ENCODE measurements at places on chromosomes 1 and 21.

DNA sequence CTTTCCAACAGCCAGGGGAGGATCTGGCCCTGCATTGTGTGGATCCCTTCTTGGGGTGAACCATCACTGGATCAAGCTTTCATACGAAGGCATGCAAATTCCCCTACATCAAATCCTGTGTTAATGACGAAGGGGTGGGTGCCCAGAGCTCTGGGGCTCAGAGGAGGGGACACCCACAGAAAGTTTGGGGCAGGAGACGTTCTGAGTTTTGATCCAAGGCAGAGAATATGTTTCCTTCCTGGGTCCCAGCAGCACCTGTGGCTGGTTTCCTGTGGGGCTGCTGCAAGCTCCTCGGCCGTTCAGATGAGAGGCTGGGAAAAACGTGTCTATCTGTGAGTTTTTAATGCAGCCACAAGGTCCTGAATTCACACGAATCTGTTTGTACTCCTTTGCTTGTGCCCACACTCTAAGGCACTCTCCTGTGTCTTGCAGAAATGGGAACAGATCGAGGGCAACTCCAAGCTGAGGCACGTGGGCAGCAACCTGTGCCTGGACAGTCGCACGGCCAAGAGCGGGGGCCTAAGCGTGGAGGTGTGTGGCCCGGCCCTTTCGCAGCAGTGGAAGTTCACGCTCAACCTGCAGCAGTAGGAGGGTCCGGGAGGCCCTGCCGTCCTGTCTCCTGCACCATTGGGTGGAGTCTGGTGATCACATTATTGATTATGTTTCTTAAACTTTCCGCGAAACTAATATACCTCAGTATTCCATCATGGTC, 147.1 kb downstream of the PGBD5 start:
- DNase-seq: no peak
- H3K27ac ChIP-seq: peak overlapping the region; percentile 26
- H3K27me3 ChIP-seq: no peaks in the 10 kb centered on the region
- no peaks in the 10 kb centered on the region for H3K36me3 ChIP-seq
- no peak overlapping the region for H3K4me3 ChIP-seq

- no peaks in the 10 kb centered on the region for H3K4me1 ChIP-seq
- no peaks in the 10 kb centered on the region for H3K36me3 ChIP-seq
- peaks cover 4% of the 10 kb centered on the region for H3K27me3 ChIP-seq
- no peak overlapping the region for H3K27ac ChIP-seq
- DNase-seq: no peak
- H3K4me3 ChIP-seq: peak overlapping the region; percentile 65
These were observed 356.1 kb downstream of the LMO4 start for GRCh38 chr1:87684713-87685205.

DNA sequence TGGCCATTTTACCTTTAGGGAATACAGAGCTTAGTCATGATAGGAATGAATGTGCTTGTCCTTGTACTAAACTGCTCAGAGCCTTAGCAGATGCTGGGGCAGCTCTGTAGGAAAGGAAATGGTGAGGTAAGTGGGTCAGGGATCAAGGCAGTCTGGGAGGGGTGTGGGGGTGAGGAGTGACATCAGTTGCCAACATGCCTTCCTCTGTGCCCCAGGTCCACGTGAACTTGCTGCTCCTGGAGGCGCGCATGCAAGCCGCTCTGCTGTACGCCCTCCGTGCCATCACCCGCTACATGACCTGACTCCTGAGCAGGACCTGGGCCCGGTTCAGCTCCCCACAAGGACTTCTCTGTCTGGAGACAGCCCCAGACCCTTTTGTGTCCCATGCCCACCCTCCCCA, 21.2 kb downstream of the SESN2 start:
- peaks cover 11% of the 10 kb centered on the region for H3K4me1 ChIP-seq
- no peaks in the 10 kb centered on the region for H3K27me3 ChIP-seq
- no peak overlapping the region for H3K4me3 ChIP-seq
- peaks cover 47% of the 10 kb centered on the region for H3K36me3 ChIP-seq

DNA sequence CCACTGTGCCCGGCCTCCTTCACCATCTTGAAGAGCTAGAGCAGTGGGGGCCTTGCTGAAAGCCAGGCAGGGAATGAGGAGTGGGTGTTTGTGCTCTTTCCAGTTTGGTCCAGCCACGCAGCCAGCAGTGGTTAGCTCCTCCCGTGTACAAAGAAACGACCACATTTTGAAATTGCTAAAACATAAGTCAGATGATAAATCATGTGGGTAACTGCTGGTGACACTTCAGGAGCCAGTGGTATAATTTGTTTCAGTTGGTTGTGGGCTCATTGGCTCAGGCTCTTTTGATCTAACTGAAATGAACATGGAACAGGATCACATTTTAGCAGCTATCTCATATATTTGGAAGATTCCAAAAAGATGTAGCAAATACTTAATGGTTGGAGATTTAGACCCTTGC, 87.6 kb downstream of the MTR start:
- no peaks in the 10 kb centered on the region for H3K27me3 ChIP-seq
- H3K36me3 ChIP-seq: peaks cover 21% of the 10 kb centered on the region
- H3K4me3 ChIP-seq: no peak overlapping the region
- no peak overlapping the region for H3K27ac ChIP-seq
- no peak for DNase-seq

GRCh38 chr1:18088077-18088594, 19.5 kb upstream of the IGSF21 start:
- H3K36me3 ChIP-seq: no peaks in the 10 kb centered on the region
- H3K27ac ChIP-seq: no peak overlapping the region
- H3K27me3 ChIP-seq: no peaks in the 10 kb centered on the region
- no peak overlapping the region for H3K4me3 ChIP-seq
- H3K4me1 ChIP-seq: no peaks in the 10 kb centered on the region

- H3K4me1 ChIP-seq: no peaks in the 10 kb centered on the region
- H3K27me3 ChIP-seq: no peaks in the 10 kb centered on the region
- H3K27ac ChIP-seq: no peak overlapping the region
- H3K36me3 ChIP-seq: no peaks in the 10 kb centered on the region
- H3K4me3 ChIP-seq: no peak overlapping the region
These were observed 613.3 kb upstream of the PLXNA2 start for GRCh38 chr1:208857465-208857864.

- H3K36me3 ChIP-seq: no peaks in the 10 kb centered on the region
- peaks cover 1% of the 10 kb centered on the region for H3K4me1 ChIP-seq
- peaks cover 2% of the 10 kb centered on the region for H3K27me3 ChIP-seq
- peak; percentile 33 for DNase-seq
- no peak overlapping the region for H3K4me3 ChIP-seq
These were observed 267.3 kb upstream of the DUSP10 start for GRCh38 chr1:222009105-222009730.

DNA sequence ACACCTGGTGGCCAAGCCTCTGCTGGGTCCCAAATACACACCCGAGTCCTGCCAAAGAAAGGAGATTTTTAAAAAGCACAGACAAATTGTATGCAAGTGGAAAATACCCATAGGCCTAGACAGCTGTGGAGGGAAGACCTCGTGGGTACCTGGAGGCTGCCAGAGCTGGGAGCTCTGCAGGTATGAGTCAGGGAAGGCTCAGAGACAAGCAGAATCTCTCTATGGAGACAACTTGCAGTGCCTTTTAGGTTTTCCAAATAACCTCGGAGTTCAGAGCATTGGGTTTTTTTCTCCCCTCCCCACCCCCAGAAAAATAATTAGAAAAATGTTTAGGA, 127.7 kb downstream of the EDEM3 start:
- no peaks in the 10 kb centered on the region for H3K4me1 ChIP-seq
- no peak overlapping the region for H3K27ac ChIP-seq
- H3K4me3 ChIP-seq: no peak overlapping the region
- no peaks in the 10 kb centered on the region for H3K36me3 ChIP-seq
- DNase-seq: no peak

DNA sequence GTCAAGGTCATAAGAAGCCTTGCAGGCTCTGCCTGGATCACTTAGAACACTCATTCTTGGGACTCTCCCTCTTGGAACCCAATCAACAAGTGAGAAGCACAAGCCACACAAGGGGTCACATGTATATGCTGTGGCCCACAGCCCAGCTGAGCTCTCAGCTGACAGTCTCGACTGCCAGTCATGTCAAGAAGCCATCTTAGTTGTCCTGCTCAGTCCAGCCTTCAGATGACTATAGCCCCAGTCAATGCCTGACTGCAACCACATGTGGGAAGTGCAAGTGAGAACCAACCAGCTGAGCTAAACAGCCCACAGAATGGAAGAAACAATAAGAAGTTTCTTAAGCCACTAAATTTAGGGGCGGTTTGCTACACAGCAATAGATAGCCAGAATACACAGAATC, 356.0 kb downstream of the KCNH1 start:
- no peak overlapping the region for H3K27ac ChIP-seq
- H3K4me3 ChIP-seq: no peak overlapping the region
- H3K4me1 ChIP-seq: no peaks in the 10 kb centered on the region
- H3K27me3 ChIP-seq: peaks cover 1% of the 10 kb centered on the region
- no peak for DNase-seq

- H3K27ac ChIP-seq: no peak overlapping the region
- H3K36me3 ChIP-seq: peaks cover 26% of the 10 kb centered on the region
- no peaks in the 10 kb centered on the region for H3K27me3 ChIP-seq
- DNase-seq: no peak
- no peak overlapping the region for H3K4me3 ChIP-seq
- H3K4me1 ChIP-seq: no peaks in the 10 kb centered on the region
These were observed 14.4 kb downstream of the PRDX6 start for GRCh38 chr1:173491508-173491907.

Measured in activated CD4-positive, alpha-beta memory T cell treated with anti-CD3 and anti-CD28 coated beads, Interleukin-2, amount 10 ng/mL, durations not matched to agents 7 days and 5 days (primary cell).